Caudate nucleus (tissue), 63 donors: ENCODE measurements at places on chromosomes 7 and 10.

DNA sequence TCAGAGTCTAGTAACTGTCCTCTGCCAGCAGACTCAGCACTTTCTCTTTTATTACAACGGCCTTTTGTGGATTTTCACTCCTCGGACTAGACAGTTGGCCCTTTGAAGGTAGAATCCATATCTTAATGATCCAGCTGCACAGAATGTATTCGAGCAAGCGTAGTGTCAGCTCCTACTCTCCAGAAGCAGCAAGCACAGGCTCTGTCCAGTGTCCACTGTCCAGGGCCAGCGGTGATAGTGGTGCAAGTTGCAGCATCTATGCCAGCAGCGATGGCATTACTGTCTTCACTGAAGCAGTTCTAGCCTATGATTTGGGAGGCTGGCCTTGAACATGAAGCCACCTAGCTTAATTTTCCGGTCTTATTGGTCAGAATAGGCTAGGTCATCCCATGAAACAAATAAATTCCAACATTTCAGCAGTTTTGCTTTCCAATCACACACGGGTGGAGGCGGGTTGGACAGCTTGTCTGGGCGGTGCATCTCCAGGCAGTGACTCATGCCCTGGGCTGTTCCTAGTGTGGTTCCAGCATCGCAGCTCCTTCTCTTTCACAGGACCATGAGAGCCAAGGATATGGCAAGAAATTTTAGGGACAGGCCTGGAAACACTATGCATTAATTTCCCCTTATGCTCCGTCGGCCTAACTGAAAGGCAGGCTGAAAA, 108.6 kb upstream of the KCNMA1 start:
- DNase-seq = no peak

DNA sequence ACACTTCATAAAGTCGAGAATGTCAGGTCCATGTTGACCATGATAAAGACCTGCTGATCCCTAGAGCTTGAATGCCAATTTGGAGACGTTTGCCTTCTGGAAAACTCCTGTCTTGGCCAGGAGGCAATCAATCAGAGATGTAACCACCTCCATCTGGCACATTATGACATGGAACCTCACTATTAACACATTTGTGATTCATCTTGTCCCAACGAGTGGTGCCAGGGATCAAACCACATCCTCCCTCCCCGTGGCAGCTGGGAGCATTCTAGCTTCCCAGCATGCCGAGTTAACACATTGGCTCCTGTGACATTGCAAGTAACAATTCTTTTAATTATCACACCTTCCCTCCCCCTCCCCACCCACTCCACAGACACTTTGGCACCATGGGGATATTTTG, 84.0 kb upstream of the PPP1R17 start:
- no peak for DNase-seq

- DNase-seq = no peak
Measured at GRCh38 chr10:17235136-17235535, 7.1 kb downstream of the VIM start.

GRCh38 chr10:94439275-94439861, 37.0 kb downstream of the TBC1D12 start:
- no peak for DNase-seq

DNA sequence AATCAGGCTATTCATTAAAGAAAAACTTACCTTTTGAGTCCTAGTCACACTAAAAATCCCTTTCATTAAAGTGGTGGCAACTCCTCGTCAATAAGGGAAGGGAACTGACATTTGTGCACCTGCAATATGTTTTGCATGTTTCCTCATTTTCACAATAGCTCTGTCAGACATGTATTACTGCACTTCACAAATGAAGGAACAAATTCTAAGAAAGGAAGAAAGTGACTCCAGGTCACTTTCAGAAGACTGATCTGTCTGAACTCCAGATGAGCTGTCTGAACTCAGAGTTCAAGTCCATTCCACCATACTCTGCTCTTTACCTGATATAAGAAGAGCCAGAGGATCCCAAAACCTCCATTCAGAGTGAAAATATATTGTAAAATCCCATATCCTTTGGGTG, 50.3 kb upstream of the GSAP start:
- DNase-seq = no peak

DNA sequence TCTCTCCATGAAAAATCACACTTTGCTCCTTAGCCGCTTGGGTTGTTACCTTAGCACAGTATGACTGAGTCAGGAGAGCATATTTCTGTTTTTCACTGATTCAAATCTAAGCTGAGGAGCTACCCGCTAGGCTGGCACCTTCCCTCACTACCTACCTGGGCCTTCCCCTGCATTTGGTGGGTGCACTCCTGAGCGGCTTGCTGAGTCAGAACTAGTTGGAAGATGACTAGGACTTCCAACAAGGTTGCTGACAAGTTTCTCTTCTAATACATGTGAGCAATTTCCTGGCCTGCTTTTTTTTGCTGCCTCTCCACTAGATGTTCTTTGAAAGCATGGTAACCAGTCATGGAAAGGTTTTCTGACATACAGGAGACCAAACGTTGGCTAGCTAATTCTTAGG, 43.8 kb upstream of the SEC61G start:
- DNase-seq = no peak

- no peak for DNase-seq
Measured at GRCh38 chr10:89478739-89479654, 56.4 kb downstream of the SLC16A12 start.

GRCh38 chr10:78262860-78263259, 229.2 kb downstream of the RPS24 start:
- no peak for DNase-seq

GRCh38 chr7:137847568-137848050, 835 bp upstream of the DGKI start:
- no peak for DNase-seq

GRCh38 chr10:127522298-127522697, 26.8 kb upstream of the NPS start:
- no peak for DNase-seq

DNA sequence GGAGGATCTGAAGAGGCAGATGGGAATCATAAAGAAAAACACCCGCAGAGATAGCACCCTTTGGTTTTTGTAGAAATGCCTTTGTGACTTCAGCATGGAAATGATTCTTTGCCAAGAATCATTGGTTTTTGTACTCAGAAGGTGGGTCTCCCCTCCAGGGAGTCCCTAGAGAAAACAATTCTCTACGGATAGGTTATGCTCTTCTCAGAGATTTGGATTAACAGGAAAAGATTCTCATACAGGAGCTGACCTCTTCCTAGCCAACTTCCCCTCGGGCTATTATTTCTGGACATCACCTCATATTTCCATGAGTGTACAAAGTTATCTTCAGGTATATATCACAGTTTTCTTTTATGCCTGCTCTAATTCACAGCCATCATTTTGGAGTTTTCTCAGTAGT, 274.2 kb upstream of the HABP2 start:
- DNase-seq = no peak

- no peak for DNase-seq
Measured at GRCh38 chr7:44497155-44498027, 6.9 kb upstream of the NUDCD3 start.

GRCh38 chr7:136652635-136653370, 215.6 kb upstream of the CHRM2 start:
- no peak for DNase-seq

DNA sequence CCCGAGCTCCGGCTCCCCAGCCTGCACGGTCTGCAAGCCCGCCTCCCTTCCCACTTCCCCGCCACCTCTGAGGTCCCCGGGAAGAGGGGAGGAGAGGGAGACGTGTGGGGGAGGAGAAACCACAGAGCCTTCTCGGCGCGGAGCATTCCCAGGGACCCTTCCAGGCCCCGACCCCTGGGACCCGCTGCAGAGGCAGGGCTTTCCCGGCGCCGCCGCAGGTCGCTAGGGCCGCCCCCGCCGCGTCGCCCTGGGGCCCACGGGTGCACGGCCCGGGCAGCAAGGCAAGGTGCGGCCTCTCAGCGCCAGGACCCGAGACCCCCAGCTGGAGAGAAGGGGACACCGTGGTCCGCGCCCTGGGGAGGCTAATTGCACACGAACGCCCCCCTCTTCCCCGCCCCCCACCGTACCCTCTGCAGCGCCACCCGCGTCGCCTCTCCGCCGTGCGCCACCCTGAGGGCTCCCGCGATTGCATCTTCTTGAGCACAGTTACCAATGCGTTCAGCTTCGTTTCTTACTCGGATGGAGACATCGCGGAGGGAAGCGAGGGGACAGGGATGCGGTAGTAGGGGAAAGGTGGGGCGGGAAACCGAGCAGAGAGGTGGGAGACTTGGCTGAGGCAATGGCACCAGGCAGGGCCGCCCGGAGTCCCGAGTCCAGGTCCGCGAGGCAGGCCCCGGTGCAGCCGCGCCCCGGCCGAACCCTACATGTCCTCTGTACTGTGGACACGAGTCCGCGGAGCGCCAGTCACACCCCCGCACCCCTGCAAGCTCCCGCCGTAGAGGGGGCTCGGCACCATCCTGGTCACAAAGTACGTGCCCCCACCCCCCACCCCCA, 28.9 kb downstream of the SKIDA1 start:
- peak; percentile 48 for DNase-seq

- DNase-seq = peak; percentile 74
Measured at GRCh38 chr7:94907811-94908322, 473 bp downstream of the PPP1R9A start.

DNA sequence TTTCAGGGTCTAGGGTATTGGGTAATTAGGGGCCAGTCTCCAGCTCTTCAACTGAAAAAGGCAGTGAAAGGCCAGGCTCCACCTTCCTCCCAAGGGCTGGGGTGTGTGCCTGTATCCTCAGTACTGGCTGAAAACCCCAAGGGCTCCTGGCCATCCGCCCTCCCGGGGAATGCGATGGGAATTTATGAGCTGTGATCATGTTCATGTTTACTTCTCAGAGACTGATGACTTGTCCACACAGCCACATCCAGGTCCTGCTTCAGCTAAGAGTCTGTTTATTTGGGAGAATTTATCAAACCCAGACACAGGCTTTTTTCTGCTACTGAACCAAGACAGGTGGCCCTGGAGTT, 91.7 kb downstream of the CCDC3 start:
- no peak for DNase-seq

GRCh38 chr10:16950656-16951601, 133.7 kb upstream of the RSU1 start:
- DNase-seq = peak; percentile 4

GRCh38 chr10:34360984-34361383, 454.1 kb downstream of the PARD3 start:
- DNase-seq = no peak

GRCh38 chr10:132563485-132564248, 26.1 kb downstream of the INPP5A start:
- no peak for DNase-seq

DNA sequence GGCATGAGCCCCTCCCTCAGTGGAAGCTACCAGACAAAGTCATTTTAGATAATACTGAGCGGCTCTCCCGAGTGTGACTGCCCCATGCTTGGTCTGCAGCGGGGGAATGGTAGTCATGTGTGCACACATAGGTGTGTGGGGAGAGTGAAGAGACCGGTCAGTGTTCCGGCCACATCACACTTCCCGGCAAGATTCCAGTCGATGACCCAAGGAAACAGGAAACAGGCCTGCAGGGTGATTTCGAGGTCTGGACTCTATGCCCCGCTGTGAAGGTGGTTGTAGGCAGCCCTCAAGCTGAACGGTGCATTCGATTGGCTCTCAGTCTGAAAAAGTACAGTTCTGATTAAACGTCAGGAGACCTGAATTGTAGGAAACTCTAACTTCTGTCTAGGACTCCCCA, 73.2 kb downstream of the SYPL1 start:
- no peak for DNase-seq

GRCh38 chr7:17863809-17864143, 76.5 kb downstream of the SNX13 start:
- DNase-seq = no peak

GRCh38 chr10:125175807-125176206, 15.4 kb upstream of the CTBP2 start:
- no peak for DNase-seq

DNA sequence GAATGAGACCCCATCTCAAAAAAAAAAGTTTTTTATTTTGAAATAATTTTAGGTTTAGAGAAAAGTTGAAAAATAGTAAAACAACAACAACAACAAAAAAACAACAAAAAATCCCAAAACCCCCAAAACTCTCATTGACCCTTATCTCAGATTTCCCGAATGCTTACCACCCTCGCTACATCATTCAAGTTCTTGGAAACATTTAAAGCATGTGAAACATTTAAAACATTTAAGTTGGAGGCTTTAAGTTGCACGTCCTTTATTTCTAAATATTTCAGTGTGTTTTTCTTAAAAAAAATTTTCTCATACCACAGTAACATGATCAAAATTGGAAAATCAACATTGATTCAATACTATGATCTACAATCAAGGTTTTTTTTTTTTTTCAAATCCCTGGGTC, 382 bp upstream of the ARMS2 start:
- no peak for DNase-seq

DNA sequence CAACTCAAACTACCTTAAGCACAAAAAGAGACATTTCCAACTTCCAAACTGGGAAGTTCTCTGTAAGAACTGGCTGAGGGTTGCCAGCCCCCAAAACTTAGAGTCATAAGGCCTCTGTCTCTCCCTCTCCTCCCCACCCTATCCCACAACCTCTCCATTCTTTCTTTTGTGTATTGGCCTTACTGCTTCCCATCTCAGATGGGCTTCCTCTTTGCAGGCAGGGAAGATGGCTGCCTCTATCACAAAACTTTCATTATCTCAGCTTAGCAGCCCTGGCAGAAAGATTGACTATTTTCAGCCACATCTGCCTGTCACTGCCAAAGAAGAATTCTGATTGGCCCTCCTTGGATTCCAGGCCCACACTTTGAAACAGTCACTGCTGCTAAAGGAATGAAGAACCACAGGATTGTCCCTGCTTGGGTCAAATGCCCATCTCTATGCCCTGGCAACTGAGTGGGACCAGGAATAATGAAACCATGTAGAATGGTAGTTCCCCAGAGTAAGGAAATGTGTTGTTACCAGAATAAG, 58.0 kb upstream of the PRKAR2B start:
- no peak for DNase-seq

DNA sequence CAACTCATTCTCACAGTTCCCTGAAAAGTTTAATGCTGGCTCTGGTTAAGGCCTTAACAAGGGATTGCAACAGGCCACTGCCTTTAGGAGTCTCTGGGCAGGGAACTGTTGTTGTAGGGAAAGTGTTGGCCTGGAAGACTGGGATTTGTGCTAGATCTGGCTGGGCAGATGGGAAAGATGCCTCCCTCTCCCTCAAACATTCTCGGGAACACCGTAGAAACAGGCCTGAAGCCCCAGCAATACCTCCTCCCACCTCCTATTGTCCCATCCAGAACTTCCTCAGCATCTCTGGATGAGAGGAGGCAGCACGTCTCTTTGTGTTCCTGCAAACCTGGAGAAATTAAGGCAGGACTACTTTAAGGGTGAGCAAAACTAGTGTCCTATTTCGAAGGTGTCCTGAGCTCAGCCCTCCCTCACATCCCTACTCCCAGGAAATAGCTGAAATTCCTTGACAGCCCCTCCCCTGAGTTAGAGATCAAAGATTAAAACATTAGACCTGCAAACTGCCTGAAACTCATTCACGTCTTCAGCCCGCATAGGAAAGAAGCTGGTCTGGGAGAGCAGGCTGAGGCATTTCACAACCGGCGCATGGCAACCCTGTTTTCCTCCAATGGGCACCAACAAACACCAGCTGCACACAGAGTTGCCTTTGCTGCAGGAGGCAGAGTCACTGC, 10.9 kb upstream of the MAP3K8 start:
- no peak for DNase-seq

- no peak for DNase-seq
Measured at GRCh38 chr7:5766321-5766761, 15.1 kb downstream of the RNF216 start.

GRCh38 chr10:117222976-117223692, 17.8 kb upstream of the SLC18A2 start:
- no peak for DNase-seq

- no peak for DNase-seq
Measured at GRCh38 chr10:62183857-62184795, 84.5 kb downstream of the RTKN2 start.

- DNase-seq = no peak
Measured at GRCh38 chr7:47978790-47979144, 648 bp downstream of the HUS1 start.

- no peak for DNase-seq
Measured at GRCh38 chr10:6678211-6678803, 98.2 kb upstream of the PRKCQ start.
